ENCODE measurements at places on chromosomes 4 and X.

DNA sequence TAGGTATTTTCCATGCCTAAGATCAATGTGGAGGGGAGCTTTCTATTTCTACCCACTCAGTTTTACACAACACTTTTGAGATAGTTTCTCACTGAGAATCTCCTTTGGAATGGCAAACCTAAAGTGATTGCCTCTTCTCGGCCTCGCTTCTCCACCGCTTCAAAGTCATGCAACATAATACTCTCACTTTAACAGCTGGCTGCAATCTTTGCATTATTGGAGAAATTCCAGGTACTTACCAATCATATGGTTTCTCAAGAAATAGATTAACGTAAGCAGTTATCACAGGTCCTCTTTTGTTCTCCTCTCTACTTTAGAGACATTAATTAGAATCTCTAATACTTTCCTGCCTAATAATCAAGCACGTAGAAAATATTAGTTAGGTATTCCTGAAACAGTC is 3.7 kb upstream of the IL13RA2 start:
- no peak for DNase-seq

- DNase-seq = no peak
Measured at GRCh38 chr4:107666134-107666533, 53.9 kb downstream of the PAPSS1 start.

- no peak for DNase-seq
Measured at GRCh38 chr4:159484864-159485263, 382.0 kb downstream of the RAPGEF2 start.

DNA sequence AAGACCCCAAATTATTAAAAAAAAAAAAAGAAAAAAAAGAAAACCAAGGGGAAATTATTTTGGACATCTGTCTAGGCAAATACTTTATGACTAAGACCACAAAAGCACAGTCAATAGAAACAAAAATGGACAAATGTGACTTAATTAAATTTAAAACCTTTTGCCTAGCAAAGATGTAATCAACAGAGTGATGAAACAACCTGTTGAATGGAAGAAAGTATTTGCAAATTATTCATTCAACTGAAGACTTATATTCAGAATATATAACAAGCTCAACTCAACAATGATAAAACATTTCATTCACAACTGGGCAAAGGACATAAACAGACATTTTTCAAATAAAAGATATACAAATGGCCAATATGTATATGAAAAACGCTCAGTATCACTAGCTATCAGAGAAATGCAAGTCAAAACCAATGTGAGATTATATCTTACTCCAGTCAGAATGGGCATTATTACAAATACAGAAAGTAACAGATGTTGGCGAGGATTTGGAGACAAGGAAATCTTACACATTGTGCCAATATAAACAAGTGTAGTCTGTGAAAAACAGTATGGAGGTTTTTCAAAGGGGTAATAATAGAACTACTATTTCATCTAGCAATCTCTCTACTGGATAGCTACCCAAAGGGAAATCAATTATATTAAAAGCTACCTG is 67.1 kb downstream of the FAAH2 start:
- DNase-seq = no peak

DNA sequence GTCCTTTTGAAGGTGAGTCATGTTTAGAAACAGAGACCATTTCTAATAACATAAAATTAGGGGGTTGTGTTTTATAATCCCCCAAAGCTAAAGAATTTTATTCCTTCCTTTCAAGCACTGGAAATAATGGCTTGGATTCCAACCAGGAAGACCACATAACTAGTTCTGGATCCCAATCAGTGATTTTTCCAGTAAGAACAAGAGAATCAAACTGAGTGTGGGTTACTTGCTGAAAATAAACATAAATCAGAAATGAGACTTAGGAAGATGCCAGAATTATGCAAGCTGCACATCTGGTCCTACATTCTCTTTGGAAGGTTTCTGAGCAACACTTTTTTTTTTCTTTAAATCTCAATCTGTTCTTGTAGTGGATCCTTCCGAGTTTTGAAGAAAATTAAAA is 76.3 kb downstream of the SOWAHB start:
- DNase-seq = no peak

GRCh38 chr4:130210864-130211263 is 1114.9 kb downstream of the C4orf33 start:
- DNase-seq = no peak

- no peak for DNase-seq
Measured at GRCh38 chrX:135391734-135392133, 30.0 kb upstream of the SMIM10L2A start.

GRCh38 chr4:52660643-52661042 is 1.5 kb upstream of the USP46 start:
- no peak for DNase-seq

GRCh38 chrX:135596495-135596894 is 76.0 kb downstream of the INTS6L start:
- no peak for DNase-seq

- no peak for DNase-seq
Measured at GRCh38 chr4:17275836-17276235, 236.1 kb downstream of the QDPR start.

GRCh38 chrX:136086521-136086920 is 60.8 kb upstream of the FHL1 start:
- DNase-seq = no peak

DNA sequence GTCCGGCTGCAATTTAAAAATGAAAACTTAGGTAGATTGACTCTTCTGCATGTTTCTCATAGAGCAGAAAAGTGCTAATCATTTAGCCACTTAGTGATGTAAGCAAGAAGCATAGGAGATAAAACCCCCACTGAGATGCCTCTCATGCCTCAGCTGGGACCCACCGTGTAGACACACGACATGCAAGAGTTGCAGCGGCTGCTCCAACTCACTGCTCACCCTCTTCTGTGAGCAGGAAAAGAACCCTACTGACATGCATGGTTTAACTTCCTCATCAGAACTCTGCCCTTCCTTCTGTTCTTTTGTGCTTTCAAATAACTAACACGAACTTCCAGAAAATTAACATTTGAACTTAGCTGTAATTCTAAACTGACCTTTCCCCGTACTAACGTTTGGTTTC is 41.0 kb downstream of the MAP7D3 start:
- no peak for DNase-seq

- DNase-seq = no peak
Measured at GRCh38 chr4:48090621-48091020, 43.4 kb downstream of the TXK start.

DNA sequence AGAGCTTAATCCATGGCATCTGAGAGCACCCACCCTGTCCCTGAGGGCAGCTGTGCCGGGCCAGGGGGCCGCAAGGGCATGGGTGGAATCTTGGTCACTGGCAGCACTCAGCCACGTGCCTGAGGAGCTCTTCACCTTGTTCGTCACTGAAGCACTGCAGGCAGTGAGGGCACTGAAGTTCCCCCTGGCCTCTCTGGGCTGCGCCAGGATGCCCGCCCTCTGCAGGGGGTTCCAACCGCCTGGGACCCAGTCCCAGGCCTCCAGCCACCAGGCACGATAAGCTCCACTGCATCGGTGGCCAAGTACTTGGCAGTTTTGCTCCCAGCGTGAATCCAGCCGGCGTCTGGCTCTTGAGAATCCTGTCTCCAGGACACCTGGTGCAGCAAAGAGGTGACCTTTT is 96.4 kb upstream of the MED14 start:
- DNase-seq = no peak

GRCh38 chr4:189767941-189768340 is 172.7 kb upstream of the FRG1 start:
- no peak for DNase-seq

GRCh38 chr4:52550186-52550585 is 108.9 kb downstream of the USP46 start:
- no peak for DNase-seq

DNA sequence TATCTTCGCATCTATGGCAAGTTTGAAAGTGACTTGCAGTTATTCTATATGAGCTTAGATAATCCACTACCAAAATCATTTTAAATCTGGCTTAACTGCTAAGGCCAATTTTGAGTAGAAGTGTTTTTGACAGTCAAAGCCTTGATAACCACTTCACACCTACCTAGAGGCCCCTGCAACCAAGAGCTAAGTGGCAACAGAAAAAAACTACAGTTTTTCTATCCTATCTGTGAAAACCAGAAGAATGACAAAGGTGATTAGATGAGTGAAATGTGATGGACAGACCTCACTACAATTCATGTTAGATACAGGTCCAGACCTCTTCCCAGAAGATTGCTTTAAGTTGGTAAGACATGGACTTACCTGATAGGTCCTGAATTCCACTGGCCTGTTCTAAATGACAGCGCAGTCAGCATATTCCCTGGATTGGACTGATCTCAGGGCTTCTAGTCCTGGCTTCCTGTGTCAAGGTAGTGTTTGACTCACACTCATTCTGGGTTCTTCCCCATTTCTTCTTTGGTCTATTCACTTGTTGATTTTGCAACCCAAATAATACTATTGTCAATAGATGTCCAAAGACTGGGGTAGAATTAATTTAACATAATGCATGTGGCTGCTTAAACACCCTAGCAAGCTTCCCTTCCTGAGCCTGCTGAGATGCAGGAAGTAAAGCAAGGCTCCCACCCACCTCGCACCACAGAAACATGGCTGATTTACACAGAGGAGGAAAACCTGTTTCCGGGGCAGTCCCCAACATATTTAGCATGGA is 65.1 kb downstream of the PPP3CA start:
- no peak for DNase-seq

GRCh38 chr4:15344041-15344440 is 83.8 kb upstream of the C1QTNF7 start:
- no peak for DNase-seq

- no peak for DNase-seq
Measured at GRCh38 chr4:110914791-110915190, 291.9 kb upstream of the PITX2 start.

GRCh38 chr4:133014473-133015135 is 134.5 kb upstream of the PCDH10 start:
- no peak for DNase-seq

- no peak for DNase-seq
Measured at GRCh38 chr4:29276150-29276549, 1444.0 kb upstream of the PCDH7 start.
